Activated CD8-positive, alpha-beta T cell treated with anti-CD3 and anti-CD28 coated beads for 36 hours (primary cell): ENCODE measurements at places on chromosomes 2 and 18.
A peak's percentile ranks its signal among the peaks of the same experiment; 100 is the strongest.

DNA sequence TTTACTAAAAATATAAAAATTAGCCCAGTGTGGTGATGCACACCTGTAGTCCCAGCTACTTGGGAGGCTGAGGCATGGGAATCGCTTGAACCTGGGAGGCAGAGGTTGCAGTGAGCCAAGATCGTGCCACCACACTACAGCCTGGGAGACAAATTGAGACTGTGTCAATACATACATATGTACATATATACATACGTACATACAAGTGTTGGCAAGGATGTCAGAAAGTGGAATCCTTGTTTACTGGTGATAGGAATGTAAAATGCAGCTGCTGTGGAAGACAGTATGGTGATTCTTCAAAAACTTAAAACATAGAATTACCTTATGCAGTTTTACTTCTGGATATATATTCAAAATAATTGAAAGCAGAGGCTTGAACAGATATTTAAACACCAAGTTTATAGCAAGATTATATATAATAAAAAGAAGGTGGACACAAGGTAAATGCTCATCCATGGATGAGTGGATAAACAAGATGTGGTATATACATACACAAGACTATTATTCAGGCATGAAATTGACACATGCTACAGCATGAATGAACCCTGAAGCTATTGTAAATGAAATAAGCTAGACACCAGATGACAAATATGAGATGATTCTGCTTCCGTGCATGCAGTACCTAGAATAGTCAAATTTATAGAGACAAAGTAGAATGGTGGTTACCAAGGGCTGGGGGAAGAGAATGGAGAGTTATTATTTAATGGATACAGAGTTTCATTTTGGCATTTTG lies 43.2 kb downstream of the CCDC138 start:
- DNase-seq, result no peak

- peak; percentile 58 for DNase-seq
Measured at GRCh38 chr2:236440110-236440881, 129.3 kb upstream of the ACKR3 start.

- DNase-seq, result no peak
Measured at GRCh38 chr2:144922519-144922918, 402.6 kb upstream of the ZEB2 start.

DNA sequence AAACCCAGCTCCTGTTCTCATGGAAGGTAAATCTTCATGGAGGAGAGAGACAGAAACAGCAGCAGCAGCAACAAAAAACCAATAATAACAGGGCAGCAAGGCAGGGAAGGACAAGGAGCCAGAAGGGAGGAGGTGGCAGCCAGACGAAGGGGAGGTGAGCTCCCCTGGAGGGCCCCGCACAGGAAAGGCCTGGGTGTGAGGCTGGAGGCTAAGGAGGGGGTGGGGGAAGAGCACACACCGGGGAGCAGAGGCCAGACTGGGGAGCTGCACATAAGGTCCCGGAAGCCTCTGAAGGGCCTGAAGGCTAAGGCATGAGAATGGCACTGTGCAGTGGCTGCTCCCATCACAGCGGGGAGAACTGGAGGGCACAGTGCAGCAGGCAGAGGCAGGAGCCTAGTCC lies 94.8 kb upstream of the SMAD7 start:
- DNase-seq, result no peak

- no peak for DNase-seq
Measured at GRCh38 chr2:202193881-202194353, 44.5 kb downstream of the SUMO1 start.

GRCh38 chr2:214630402-214631045 lies 179.0 kb downstream of the BARD1 start:
- no peak for DNase-seq

GRCh38 chr2:189608795-189609422 lies 28.3 kb upstream of the SLC40A1 start:
- DNase-seq, result no peak

DNA sequence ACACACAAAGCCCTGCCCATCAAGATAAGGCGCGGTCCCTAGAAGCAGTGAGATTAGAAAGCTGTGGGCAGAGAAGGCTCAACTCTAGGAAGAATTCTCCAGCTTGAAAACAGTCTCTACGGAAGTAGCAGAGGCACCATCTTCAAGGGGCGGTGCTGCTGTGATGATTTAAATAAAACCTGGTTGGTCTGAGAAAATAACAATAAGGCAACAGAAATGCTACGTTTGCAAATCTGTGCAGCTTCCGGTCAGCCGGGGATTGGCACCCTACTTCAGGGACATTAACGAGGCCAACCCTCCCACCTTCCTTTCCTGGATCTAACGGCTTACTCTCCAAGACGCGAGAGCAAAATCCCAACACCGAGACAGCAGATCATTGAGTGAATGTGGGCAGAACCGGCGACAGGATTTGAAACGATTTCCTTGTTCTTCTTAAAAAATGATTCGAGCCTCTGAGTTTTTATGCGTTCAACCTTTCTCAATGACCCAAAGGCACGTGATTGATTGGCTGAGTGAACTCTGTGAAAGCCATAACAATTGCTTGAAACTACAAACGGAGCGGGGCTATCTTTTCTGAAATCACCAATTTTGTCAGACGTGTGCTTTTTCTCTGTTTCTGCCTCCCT lies 93.7 kb upstream of the ZNF516 start:
- DNase-seq, result no peak

DNA sequence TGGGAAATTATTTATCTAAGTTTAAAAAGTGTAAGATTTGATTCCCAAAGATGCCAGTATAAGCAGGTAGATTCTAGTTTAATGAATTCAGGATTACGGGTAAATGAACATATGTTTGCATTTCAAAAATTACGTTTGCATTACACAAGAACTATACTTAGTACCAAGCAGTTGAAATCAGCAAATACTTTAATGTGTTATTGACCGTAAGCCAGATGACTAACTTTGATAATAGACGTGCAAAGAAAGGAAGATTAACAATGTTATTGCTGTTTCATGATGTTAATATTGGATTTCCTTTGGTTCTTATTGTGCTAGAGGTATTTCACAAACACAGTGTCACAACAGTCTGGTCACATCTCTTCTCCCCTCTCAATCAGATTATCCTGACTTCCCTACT lies 294.7 kb downstream of the TDRD15 start:
- no peak for DNase-seq

DNA sequence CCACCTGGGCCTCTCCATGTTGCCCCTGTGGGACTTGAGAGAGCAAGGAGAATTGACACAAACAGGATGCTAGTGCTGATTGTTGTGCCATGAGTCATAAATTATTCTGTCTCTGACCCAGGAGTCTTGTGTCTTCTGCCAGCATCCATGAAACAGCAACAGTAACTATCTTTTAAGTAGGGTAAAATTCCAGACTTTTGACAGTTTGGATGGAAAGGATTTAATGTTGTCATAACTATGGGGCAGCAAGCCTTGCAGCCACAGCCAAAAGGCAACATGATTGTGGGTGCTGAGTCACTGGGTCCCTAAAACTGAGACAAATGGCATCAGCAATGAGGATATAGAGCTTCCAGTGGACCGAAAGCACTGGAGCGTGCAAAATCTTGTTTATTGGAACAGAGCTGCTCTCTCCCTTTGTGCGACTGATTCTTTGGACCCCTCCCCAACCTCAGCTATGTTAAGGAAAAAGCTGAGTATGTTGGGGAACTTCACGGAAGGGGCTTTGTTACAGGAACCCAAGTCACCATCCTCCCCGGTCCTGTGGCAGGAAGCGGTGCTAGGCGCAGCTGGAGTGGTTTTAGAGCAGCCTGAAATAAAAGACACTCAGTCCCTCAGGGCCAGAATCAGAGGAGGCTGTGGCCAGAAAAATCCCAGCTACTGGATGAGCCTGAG lies 9.6 kb upstream of the ITPRIPL1 start:
- DNase-seq, result peak; percentile 47

GRCh38 chr2:181991171-181991885 lies 5.7 kb downstream of the PPP1R1C start:
- no peak for DNase-seq

- no peak for DNase-seq
Measured at GRCh38 chr18:28791101-28791500, 614.2 kb upstream of the CDH2 start.

- DNase-seq, result peak; percentile 1
Measured at GRCh38 chr2:125386074-125386473, 1269.9 kb upstream of the GYPC start.

GRCh38 chr2:168997118-168997521 lies 34.0 kb downstream of the ABCB11 start:
- DNase-seq, result no peak
